Head of caudate nucleus (tissue), 42 donors: ENCODE measurements at places on chromosomes 5 and 9.

DNA sequence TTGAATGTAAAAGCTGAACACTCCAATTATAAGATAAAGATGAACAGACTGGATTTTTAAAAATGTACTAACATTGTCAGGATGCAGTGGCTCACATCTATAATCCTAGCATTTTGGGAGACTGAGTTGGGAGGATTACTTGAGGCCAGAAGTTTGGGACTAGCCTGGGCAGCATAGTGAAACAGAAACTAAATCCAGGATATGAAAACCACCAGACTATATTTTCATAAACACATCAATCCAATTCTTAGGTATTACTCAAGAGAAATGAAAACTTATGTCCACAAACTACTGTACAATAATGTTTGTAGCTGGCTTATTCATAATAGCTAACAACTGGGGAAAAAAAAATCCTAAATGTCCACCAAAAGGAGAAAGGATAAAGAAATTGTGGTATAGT lies 26.8 kb upstream of the NAA35 start:
- no peak for DNase-seq

DNA sequence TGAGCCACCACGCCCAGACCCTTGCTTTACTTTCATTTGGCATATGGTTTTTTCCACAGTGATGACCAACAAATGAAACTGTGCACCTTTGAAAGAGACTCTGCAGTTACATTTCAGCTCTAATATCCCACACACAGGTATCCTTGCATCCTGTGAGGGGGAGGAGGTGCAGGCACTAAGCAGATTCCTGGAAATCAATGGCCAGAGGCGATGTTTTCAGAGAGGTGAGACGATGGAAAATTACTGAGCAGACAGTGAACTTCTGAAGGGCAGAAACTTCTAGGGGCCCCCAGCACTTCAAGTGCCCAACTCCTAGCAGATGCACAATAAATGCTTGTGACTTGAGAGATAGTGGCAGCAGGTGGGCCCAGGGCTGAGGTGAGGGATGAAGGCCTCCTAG lies 29.8 kb upstream of the GNE start:
- DNase-seq: no peak

- DNase-seq: no peak
These were observed 129.0 kb downstream of the ICE1 start for GRCh38 chr5:5551499-5551898.

- DNase-seq: no peak
These were observed 16.9 kb downstream of the GDF9 start for GRCh38 chr5:132849347-132849746.

- DNase-seq: no peak
These were observed 133.1 kb upstream of the CDH12 start for GRCh38 chr5:22986281-22986680.

DNA sequence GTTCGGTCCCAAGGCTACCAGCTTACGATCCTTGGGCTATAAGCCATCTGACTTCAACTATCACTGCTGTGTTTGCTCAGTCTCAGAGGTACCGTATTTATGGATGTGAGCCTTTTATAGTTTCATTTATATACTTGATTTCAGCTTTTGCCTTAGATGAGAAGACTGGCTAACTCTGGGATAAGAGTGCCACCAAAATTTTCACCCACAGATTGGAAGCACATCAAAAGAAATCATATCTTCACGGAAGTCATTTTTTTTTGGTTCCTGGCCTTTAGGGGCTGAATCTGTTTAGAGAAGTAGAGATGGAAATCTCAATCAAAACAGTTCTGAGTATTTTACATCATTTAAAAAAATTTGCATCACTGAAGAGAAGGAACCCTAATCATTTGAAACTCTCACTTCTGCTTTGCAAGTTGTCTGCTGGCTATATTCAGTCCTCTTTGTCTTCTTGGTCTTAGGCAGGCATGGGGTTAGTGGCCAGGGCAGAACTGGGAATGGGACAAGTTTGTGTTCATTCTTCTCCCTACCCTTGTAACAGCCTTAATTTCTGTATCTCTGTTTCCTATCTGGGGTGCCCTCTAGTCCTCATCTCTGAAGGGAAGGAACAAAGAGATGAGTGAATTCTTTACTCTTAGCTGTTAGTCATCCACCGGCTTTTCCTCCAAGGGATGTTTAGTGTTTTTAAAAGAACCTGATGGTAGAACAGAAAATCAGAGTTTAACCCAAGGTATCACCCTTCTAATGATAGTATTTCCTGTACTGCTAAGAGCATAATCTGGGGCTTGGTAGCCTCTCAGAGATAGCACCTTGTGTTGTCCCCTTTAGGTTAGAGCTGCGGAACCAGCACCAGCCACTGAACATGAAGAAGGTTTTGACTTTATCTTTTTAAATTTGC lies 14.1 kb upstream of the TNFAIP8 start:
- DNase-seq: no peak

- no peak for DNase-seq
These were observed 220.8 kb downstream of the PRR16 start for GRCh38 chr5:120684749-120685415.

DNA sequence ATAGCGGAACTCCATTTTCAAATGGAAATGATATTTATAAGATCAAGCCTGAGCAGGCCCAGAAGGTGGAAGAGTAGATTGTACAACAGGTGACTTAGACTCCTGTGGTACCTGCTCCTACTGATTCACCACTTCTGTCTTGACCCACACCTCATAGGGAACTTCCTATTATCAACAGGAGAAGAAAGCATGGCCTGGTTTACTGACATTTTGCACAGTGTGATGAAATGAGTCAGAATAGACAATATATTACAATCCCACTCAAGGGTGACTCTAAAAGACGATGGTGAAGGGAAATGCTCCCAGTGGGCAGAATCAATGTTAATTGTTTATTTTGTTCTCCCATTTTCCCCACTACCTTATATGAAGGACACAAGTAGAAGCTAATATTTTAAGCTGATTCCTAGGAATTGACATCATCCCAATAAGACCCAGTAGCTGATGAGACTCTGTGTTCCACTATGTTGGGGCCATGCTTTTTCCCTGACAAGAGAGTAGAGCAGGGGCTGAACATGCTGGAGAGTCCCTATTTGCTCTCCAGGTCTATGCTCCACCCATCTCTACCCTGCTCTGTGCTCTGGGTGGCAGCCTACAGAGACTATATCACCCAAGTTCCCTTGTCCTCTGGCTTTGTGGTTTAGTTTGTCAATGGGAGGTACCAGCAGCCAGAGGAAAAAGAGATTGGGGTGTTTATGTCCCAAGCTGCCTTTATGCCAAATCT lies 163.4 kb upstream of the FSTL4 start:
- no peak for DNase-seq

- DNase-seq: no peak
These were observed 305.1 kb upstream of the SGCD start for GRCh38 chr5:156021866-156022265.

DNA sequence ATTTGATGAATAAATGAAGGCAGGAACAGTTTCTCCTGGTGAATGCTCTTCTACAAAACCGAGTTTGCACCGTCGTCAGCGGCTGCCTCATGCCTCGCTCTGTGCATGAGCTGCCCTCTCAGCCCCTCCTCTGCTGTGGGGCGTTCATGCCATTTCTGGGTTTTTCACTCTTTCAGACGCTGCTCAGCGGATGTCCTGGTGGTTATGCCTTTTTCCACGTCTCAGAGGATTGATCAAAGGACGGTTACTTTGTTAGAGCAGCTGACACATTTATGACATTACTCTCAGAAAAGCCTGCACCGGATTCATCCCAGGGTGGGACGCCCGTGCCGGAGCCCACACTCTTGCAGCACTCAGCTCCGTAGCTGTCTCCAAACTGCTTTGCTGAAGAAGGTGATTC lies 195.9 kb upstream of the PPP1R26 start:
- DNase-seq: no peak

GRCh38 chr5:75671506-75671905 lies 45.7 kb downstream of the POC5 start:
- DNase-seq: no peak

GRCh38 chr5:56587381-56588130 lies 227.8 kb upstream of the MAP3K1 start:
- no peak for DNase-seq

GRCh38 chr9:110922145-110922544 lies 116.1 kb downstream of the LPAR1 start:
- no peak for DNase-seq

DNA sequence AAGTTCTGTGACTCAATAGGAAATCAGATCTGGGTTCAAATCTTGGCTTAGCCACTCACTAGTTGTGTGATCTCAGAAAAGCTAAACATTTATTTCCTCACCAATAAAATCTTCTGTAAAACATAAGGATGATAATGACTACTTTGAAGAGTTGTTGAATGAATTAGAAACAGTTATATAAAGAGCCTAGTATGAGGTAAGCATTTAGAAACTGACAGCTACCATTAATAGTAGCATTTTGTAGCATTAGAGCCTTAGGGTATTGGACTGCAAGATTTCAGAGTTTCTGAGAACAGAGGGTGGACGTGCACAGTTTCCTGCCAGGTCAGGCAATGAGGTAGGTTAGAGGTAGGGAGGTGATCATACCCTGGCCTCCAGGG lies 293.2 kb downstream of the CWC27 start:
- DNase-seq: no peak
